ENCODE measurements at places on chromosomes 4 and X.

GRCh38 chrX:72126539-72127140 lies 5.1 kb downstream of the RTL5 start:
- DNase-seq, result peak; percentile 71

GRCh38 chrX:21412029-21412428 lies 37.8 kb downstream of the CNKSR2 start:
- no peak for DNase-seq

DNA sequence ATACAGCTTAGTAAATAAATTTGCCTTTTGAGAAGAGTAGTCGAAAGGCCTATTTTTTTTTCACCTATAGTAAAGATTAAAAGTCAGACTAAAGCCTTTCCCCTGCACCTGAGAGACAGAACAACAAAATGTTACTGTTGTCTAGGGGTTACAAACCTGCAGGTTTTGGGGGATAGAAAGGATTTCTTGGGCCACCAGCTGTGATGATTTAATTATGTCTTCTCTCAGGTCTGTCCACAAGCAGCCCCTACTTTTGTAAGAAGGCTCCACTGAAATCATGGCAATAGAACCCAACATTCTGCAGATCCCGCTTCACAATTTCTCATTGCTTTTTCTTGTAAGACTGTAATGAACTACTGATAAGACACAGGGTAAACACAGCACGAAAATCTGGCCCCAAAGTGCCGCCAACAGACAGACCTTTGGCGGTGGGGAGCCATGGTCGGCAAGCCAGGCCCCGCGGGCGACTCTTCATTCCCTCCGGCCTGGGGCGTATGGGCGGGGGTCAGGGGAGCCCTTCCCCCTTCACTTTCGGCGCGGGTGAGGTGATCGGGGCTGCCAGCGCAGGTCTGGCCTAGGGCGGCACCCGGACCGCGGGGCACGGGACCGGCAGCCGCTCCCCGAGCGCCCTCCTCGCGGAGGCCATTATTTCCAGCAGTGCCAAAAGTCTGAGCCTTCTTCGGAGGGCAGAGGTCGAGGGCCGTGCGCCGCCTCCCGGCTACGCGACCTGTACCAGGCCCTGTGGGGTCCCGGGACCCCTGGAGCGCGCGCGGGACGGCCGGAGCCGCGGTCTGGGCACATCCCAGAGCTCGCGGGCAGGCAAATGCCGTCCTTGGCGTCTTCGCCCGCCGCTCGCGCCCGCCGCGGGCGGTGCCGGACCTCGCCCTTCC lies 812 bp upstream of the KDM6A start:
- no peak for DNase-seq

- DNase-seq, result no peak
Measured at GRCh38 chr4:6753103-6753560, 29.4 kb upstream of the KIAA0232 start.

- DNase-seq, result no peak
Measured at GRCh38 chrX:640641-641040, 10.1 kb downstream of the SHOX start.

DNA sequence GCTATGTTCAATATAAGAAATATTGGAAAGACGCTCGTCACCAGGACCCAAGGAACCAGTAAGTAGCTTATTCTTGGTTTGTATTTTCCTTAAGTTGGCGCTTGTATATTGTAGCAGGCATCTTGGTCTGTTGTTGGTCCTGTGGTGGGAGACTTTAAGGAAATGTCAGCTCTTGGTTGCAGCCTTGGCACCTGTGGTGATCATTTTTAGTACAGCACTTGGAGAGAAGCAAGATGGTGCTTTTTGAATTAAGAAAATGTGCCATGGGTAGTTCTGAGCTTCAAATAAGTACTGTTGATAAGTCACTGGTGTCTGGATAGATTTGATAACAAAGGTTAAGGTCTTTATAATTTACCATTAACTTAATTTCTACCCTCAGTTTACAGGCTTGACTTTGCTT lies 1.1 kb downstream of the RPS3A start:
- no peak for DNase-seq

DNA sequence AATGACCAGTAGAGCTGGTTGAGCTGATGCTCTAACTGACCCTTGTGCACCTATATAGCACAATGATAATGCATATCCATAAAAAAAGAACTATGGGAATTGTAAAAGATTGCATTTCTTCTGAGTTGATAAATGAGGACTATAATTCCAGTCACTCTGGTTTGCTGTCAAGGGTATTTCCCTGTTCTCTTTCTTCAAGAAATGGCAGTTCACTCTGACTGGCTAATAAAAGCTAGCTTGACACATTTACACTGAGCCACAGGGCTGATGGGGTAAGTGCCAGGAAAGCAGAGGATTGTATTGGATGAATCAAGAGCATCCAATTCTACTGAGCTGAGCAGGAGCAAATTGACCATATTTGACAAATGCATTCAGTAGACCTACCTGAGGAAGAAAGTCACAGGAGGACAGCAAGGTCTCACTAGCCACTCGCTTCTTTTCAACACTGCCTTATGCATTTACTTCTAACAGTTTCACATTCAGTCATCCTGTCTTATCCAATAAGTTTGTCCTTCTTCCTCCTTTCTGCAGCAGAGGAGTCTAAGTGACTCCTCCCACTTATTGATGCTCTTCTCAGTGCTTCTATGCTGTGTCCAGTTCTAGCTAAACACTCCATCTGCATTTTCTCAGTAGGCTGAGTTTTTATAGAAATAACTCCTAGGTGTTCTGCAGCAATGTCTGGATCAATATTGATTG lies 43.0 kb downstream of the RBMX2 start:
- no peak for DNase-seq

Measured in NCI-H187 (cell line).